ENCODE measurements at places on chromosomes 4 and X.
A peak's percentile ranks its signal among the peaks of the same experiment; 100 is the strongest.

- DNase-seq: no peak
Measured at GRCh38 chrX:16137416-16138107, 14.2 kb downstream of the GRPR start.

- no peak for DNase-seq
Measured at GRCh38 chrX:65686236-65686635, 18.8 kb downstream of the MSN start.

DNA sequence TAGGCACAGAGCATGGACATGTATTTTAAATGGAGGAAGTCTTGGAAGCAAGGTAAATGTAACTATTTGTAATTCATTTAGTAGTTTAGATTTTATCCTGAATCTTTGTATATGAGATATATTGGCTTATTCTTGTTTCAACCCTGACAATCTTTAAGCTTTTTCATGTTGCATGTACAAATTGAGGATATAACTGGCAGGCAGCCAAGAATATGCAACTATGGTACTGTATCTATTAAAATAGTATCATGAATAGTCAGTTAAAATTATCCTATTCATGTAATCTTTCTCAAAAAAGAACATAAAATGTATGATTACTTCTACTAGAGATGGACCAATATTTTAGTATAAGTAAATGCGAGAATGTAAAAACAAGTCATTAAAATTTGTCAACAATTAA lies 1141.5 kb downstream of the PCDH18 start:
- no peak for DNase-seq

DNA sequence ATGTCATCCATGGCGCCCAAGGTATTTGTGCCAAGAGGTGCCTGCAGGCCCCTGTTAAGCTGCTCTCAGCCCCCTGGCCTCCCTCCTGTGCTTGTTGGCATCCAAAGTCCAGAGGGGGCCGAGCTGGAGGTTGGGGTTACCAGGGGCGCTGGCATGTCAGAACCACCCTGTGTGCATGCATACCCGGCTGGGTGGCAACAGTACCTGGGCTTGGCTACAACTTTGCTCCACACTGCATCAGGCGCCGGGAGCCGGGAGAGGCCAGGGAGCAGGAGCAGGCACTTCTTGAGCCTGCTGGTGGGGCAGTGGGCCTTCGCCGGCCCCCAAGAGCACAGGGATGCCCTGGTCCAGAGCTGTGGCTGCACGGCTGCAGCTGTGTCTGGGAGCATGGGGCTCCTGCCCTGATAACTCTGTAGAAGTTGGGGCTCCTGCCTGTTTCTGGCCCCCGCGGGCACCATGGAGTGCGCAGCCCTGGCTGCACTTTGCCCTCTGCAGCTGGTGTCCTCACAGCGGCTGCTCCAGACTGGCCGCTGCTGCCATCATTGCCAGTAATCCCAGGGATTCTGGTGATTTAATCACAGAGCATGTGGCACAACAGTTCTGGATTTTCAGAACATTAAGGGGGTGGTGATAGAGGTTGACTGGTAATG lies 130.3 kb downstream of the ARHGAP10 start:
- DNase-seq: no peak

- no peak for DNase-seq
Measured at GRCh38 chrX:148416142-148416541, 84.3 kb upstream of the AFF2 start.

GRCh38 chr4:183111452-183111885 lies 12.4 kb downstream of the WWC2 start:
- no peak for DNase-seq

- no peak for DNase-seq
Measured at GRCh38 chr4:85707611-85708010, 232.7 kb downstream of the ARHGAP24 start.

- DNase-seq: no peak
Measured at GRCh38 chr4:38775326-38775725, 7.5 kb downstream of the TLR10 start.

- no peak for DNase-seq
Measured at GRCh38 chr4:164023214-164023613, 528.7 kb downstream of the TMA16 start.

- no peak for DNase-seq
Measured at GRCh38 chr4:61318431-61318830, 118.3 kb downstream of the ADGRL3 start.

DNA sequence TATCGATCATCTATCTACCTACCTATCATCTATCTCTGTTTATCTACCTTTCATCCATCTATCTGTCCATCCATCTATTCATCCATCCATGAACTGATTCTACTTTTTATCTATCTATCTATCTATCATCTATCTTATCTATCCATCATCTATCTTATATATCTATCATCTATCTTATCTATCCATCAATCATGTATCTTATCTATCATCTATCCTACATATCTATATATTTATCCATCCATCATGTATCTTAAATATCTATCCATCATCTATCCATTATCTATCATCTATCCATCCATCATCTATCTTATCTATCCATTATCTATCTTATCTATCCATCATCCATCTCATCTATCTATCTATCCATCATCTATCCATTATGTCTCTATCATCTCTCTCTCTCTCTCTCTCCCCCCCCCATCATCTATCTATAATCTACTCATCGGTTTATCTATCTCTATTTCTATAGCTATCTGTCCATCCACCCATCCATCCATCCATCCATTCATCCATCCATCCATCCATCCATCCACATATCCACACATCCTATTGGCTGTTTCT lies 20.9 kb downstream of the ARSD start:
- DNase-seq: no peak

- no peak for DNase-seq
Measured at GRCh38 chrX:155889328-155889727, 8.2 kb downstream of the VAMP7 start.

DNA sequence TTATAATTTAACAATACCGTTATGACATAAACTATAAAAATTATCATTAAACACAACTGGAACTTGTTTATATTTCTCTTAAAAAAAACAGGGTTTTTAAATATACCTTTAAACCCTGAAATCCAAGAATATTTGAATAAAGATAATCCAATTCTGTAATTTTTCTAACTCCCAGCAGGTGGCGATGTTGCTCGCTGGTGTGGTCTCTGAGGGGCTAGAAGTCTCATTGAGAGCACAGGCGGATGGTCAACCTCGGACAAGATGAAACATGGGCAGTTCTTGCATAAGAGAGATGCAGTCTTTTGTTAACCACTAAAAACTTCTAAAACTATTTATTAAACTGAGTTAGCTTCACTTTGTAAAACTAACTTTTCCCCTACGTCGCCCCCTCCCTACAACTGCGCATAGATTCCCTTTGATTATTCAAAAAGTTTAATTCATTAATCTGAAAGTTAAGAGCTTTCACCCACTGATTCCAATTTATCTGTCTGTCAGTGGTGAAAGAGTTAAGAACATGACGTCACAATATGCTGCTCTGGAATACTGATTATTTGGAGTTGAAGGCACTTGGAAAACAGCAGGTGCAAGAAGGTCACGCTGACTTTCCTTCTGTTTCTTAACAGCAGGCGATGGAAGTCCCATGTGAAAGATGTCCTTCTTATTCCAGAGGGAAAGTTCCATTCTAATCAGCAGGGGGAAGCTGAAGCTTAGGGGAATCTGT lies 29.5 kb downstream of the DMP1 start:
- peak; percentile 40 for DNase-seq

DNA sequence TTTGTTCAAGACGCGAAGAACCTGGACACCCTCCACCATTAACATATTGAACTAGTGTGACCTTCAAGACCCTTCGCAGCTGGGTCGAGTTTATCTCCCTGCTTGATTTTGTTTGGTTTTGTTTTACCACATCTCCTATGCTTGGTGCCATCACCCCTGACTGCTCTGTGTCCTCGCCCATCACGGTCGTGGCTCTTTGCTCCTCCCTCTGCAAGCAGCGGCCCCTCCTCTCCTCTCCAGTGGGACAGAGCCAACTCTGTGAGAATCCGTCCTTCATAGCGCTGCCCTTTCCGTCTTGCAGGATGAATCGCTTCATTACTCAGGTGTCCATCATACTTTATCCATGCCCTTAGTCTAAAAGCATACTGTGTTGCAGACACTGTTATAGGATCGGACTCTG lies 9.1 kb upstream of the FAM149A start:
- no peak for DNase-seq

- no peak for DNase-seq
Measured at GRCh38 chrX:145068450-145068849, 178.9 kb upstream of the SPANXN1 start.

DNA sequence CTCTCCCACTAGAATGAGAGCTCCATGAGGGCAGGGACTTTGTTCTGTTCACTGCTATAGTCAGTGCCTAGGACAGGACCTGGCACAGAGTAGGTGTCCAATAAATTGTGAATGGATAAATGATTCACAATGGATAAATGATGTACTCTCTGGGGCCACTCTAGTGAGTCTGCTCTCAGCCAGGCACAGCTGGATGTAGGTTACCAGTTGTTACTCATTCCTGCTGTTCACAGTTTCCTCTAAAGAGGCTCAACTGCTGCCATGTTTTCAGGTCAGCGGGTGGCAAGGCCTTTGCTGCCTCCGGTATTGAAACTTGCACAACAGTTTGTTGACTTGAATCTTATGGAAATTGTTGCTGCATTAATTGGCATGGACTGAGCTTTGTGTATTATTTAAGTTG lies 99.1 kb downstream of the NHSL2 start:
- DNase-seq: no peak

GRCh38 chr4:139808808-139809756 lies 143.5 kb downstream of the MGST2 start:
- DNase-seq: no peak

- no peak for DNase-seq
Measured at GRCh38 chrX:43000121-43000520, 222.2 kb upstream of the PPP1R2C start.

GRCh38 chr4:149552601-149553000 lies 263.0 kb downstream of the IQCM start:
- no peak for DNase-seq

- no peak for DNase-seq
Measured at GRCh38 chr4:110959041-110959643, 336.3 kb upstream of the PITX2 start.

DNA sequence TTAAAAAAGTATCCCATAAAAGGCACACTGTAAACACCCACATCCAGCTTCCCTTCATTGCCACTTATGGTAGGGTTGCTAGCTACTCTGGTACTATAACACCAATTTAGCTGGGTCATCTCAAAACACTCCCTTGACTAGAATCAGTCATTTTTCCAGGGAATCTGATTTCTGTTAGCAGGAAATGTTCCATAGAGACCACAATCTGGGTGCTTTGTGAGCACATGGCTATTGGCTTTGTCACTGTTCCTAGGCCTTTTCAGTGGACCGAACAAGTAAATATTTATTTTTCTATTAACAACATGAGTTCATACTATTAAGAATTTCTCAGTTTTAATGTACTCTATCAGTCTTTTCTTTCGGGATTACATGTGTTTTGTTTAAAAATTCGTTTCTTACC lies 404.7 kb upstream of the GNPDA2 start:
- DNase-seq: no peak

DNA sequence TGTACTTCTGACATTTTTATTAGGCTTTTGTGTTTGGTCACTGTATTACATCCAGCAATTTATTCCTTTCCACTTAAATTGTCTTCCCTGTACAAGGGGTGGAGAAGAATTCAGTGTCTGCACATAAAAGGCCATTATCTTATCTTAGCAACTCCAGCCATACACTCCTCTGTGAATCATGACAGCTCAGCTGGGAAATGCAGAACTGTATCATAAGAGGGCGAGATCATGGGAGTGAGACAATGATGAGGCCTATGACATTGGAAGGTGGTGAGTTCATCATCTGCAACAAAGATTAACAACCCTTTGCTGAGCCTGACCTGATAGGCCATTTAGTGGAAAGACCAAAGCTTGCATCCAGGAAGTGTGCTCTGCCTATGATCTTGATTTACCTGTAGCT lies 33.3 kb downstream of the SLIT2 start:
- DNase-seq: no peak

DNA sequence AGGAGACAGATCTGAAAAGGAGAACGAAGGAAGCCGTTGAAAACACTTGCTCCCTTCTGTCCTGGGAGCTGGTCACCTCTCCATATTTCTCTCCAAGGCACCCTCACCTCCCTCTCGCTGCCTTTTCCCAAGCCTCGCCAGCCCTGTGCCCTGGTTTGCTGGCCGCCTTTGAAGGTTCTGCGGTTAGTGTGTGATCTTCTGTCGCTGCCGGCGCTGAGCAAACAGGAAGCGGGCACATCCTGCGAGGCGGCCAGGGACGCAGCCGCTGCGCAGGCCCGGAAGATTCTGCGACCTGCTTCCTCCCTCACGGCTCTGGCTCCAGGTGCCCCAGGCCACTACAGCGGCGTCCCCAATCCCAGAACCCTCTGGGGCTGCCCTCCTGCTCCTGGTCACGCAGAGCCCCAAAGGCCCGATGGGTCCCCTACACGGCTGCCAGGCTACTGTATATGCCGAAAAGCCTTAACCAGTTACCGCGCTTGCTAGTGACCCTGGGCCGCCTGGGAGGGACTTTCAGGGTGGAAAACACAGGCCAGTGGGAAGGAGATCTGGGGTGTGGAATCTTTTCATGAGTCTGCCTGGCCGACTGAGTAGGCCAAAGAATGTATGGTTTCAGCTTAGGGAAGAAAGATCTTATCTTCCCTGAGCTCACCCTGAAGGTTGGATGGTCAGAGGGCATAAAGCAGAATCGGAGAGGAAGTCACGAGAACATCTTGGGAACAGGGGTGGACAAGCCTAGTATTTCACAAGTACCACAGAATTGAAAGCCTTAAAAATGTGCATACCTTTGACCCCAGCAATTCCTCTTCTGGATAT lies 2.3 kb upstream of the SASH3 start:
- no peak for DNase-seq

DNA sequence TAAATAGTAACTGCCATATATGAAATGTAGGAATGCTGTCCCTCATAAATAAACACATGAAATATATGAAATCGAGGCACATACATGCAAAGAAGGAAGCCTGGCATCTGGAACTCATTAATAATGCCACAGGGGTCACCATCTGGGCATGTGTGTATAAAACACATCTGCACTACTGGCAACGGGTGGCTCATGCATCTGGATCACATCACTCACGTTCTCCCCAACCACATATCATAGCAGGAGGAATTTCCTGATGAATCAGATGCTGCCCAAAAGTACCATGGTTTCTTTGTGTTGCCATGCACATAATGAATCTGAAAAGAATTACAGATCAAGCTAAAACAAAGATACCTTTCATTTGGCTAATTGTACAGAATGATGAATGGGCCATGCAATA lies 28.6 kb downstream of the RNF175 start:
- no peak for DNase-seq

DNA sequence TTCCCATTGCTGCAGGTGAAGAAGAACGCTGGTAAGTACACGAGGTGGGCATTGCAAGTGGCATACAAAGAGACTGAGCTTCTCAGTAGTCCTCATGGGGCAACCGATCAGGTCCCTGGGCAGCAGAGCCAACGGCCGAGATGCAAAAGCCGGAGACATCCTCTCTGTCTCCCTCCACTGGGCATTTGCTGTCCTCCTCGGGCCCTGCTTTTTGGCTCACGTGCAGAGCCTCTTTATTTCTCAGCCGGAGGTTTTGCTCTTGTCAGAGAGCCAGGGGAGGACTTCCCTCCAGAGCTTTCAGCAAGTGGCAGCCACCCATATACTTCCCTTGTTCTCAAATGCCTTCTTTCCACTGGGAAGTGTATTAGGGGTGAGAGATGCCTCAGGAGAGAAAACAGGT lies 18.0 kb downstream of the STARD8 start:
- no peak for DNase-seq
